ENCODE measurements at places on chromosomes 13 and 19. TPM values are rescaled to one million over a fixed set of nuclear protein-coding genes. Genes with fewer than 3 reads are reported as not detected.

- DNase-seq, result no peak
Observed at GRCh38 chr19:16496613-16496983, 404 bp downstream of the C19orf44 start.

Gene NKPD1
- total RNA-seq, result 0.09 TPM

Gene CD209
- 0.47 TPM for total RNA-seq

DNA sequence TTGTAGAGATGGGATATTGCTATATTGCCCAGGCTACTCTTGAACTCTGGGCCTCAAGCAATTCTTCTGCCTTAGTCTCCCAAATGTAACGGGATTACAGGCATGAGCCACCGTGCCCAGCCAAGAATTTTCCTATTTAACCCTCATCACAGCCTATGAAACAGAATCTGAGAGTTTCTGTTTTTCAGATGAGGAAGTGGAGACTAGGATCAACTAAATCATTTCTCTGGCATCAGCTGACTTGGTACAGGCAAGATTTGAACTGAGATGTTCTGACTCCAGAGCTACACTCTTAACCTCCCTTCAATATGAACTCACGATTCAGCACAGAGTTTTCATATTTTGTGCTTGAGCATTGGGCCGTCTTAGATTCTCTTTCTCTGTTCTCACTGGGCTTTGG, 8.1 kb downstream of the ZNF460 start:
- DNase-seq, result no peak

Gene ZNF626
- total RNA-seq, result 9.1 TPM

GRCh38 chr13:73844986-73845385, 289.2 kb downstream of the KLF12 start:
- DNase-seq, result no peak

DNA sequence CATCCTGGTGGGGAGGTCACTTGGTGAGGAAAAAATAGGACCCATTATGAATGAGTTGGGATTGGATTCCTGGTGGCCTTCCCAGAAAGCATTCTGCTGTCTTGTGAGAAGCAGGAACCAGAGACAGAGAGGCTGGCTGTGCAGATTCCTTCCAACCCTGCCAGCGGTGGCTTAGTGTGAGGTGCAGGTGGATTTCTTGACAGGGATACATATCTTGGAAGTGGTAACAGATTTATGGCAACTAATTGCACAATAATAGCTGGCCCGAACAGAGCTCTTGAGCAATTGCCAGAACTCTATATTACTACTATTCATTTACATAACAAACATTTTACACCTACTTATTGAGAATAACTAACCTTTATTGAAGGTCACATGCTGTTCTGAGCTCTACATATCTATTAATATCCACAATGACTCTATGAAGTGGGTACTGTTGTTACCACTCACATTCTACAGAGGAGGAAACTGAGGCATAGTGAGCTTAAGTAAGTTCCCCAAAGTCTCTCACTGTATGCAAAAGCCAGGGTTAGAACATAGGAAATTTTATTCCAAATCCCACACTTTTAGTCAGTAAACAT, 173.9 kb upstream of the SERP2 start:
- no peak for DNase-seq

Gene MBD3L3
- not detected for total RNA-seq

Gene GATAD2A
- total RNA-seq, result 51.8 TPM

DNA sequence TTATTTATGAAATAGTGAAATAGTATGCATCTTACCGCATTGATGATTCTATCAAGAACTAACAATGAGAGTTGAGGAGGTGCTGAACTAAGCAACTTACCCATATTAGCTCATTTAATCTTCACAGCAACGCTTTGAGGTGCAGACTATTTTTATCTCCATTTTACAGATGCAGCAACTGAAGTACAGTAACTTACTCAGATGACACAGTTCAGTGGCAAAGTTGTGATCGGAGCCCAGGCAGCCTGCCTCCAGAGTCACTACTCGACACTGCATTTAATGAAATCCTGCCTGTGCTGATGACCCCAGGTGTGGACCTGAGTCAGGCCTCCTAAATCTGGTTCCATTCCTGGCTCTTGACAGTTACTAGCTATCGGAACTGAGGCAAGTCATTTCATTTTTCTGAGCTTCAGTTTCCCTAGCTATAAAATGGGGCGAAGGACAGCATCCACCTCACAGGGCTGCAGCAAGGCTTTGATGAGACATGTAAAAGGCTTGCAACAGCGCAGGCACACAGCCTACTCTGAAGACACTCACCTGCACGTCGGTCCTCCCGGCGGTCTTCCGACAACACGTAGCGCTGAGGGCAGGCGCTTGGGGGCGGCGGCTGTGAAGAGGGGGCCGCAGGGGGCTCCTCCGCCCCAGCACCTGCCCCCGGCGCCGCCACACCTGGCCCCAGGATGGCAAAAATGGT, 1.5 kb downstream of the MYPOP start:
- no peak for DNase-seq

- DNase-seq, result no peak
Observed at GRCh38 chr13:114128624-114129522, 3.5 kb downstream of the RASA3 start.

Gene EIF3K
- 135 TPM for total RNA-seq

- DNase-seq, result no peak
Observed at GRCh38 chr19:37953171-37953917, 46.3 kb downstream of the SIPA1L3 start.

- DNase-seq, result no peak
Observed at GRCh38 chr13:60229708-60230272, 66.1 kb upstream of the DIAPH3 start.

Gene CEACAM1
- 1.3 TPM for total RNA-seq

Gene APLP1
- total RNA-seq, result 56.8 TPM

Gene MUC16
- 0.04 TPM for total RNA-seq

- no peak for DNase-seq
Observed at GRCh38 chr13:99153219-99153618, 47.4 kb upstream of the UBAC2 start.

- peak; percentile 55 for DNase-seq
Observed at GRCh38 chr19:48598996-48599700, 7.4 kb upstream of the SPACA4 start.

- no peak for DNase-seq
Observed at GRCh38 chr13:41802043-41802683, 158.7 kb downstream of the VWA8 start.

Measured in pancreas (tissue), 10 donors.